ENCODE measurements at places on chromosomes 13 and 19.

- DNase-seq: no peak
Observed at GRCh38 chr19:36547001-36547732, 19.1 kb upstream of the ZNF260 start.

DNA sequence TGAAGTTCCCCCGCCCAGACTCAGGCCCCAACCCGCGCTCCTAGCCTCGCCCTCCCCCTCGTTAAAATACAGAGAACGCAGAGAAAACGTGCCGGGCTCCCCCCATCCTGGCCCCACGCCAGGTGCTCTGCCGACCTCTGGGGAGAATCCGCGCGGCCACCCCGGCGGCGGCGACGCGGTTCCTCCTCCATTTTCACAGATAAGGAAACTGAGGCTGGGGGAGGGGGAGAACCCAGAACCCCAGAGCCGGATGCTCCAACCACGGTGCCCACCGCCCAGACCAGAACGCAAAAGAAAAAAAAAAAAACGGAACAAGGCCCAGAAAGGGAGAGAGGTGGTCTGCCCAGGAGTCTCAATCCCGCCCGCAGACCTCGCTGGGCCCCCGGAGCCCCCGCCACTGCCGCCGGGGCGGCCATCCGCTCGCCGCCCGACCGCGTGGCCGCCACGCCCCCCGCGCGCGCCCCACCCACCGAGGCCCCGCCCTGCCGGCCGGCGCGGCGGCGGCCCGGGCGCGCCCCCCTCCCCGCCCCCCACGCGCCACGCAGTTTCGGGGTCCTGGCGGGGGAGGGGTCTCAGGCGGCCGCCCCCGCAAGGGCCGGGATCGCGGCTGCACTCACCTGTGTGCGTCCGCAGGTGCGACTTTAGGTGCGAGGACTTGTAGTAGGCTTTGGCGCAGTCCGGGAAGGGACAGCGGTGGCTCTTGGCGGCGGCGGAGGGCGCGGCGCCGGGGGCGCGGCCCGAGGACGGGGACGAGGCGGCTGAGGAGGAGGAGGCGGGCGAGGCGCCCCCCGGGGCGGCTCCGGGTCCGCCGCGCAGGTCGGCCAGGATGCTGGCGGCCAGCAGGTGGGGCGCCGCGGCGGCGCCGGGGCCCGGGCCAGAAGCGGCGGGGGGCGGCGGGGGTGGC is 703 bp downstream of the KLF16 start:
- DNase-seq: no peak

DNA sequence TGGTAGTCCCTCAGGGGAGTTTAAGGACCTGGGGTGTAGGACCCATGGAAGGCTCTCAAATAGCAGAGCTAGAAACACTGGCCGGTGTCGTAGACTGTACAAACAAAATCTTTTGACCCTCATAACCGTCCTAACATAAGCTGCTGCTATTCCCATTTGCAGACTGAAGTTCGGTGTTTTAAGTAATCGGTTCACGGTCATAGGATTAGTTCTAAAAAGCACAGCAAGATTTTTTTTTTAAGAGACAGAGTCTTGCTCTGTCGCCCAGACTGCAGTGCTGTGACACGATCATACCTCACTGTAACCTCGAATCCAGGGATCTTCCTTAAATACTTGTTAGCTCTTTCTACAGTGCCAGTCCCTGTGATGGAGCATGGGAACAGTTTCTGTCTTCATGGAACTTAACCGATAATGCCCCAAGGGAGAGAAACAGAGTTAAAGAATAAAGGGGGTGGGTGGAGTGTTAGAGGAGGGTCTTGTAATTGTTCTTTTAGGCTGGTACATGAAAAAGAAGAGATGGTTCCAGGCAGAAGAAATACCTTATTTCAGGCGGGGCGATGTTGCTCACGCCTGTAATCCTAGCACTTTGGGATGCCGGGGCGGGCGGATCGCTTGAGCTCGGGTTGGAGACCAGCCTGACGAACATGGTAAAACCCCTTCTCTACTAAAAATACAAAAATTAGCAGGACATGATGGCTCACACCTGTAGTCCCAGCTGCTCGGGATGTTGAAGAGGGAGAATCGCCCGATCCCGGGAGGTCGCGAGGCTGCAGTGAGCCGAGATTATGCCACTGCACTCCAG is 475 bp upstream of the ZC3H4 start:
- no peak for DNase-seq

DNA sequence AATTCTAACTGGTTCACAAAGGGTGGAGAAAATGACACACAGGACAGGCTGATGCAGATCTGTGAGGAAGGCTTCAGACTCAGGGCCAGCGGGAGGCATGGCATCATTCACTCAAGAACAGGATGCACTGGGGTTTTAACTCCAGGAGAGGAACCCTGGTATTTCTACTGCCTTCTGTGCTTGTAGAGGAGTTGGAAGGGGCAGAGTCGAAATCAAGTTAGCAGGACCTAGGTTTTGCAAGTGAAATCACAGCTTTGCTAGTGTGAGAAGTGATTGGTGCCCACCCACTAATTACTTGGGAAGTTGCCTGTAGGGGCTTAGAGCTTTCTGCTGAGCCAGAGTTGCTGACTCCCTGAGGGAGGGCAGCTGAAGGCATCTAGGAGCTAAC is 92.7 kb downstream of the AKAP11 start:
- DNase-seq: no peak

DNA sequence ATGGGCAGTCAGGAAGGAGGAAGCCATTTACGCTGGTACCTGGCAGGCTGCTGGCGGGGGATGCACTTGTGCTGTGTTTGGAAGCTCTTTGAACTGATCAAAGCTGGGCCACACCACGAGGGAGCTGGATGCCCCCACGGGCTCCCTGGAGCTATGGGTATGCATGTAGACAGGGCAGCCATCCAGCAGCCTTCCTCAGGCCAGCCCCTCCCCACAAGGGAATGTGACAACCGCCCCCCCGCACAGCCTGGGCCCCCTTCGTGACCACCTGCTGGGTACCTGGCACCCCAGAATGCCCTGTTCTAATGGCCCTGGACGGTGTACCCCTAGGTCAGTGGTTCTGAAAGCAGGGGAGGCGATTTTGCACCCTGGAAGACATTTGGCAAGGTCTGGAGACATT is 42.5 kb upstream of the C19orf12 start:
- no peak for DNase-seq

DNA sequence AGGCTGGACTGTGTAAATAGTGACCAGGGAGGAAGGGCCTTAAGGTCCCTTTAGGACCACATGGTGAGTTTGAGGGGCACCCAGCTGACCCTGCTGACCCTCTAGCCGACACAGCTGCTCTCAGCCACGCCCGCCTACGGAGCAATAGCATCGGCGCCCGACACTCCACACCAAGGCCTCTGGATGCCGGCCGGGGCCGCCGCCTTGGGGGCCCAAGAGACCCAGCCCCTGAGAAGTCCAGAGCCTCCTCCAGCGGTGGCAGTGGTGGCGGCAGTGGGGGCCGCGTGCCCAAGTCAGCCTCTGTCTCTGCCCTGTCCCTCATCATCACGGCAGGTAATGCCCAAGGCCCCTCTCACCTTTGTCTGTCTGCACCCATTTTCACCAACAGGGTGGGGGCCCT is 8.6 kb upstream of the PIK3R2 start:
- no peak for DNase-seq

GRCh38 chr19:31560086-31561060 is 211.1 kb upstream of the TSHZ3 start:
- no peak for DNase-seq

- DNase-seq: peak; percentile 12
Observed at GRCh38 chr13:54241719-54242118, 1213.1 kb downstream of the OLFM4 start.

- no peak for DNase-seq
Observed at GRCh38 chr13:65856431-65856830, 1373.7 kb downstream of the PCDH9 start.

DNA sequence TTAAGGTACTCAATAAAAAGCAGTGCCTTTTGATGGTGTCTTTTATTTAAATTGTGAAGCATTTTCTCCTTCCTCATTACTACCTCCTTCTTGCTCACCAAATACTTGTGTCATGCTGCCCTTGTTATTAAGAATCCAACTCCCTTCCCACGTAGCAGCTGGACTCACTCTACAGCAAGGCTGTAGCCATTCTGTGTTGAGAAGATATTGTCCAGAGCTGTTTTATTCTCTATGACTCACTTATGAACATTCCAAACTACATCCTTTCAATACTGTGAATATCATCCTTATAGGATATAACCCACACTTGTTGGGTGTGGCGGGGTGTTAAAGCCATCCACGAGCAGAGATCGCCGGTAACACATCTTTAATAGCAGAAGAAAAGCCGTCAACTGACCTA is 1671.5 kb upstream of the SLC10A2 start:
- DNase-seq: no peak

GRCh38 chr13:38348861-38349389 is 726 bp upstream of the UFM1 start:
- DNase-seq: no peak

DNA sequence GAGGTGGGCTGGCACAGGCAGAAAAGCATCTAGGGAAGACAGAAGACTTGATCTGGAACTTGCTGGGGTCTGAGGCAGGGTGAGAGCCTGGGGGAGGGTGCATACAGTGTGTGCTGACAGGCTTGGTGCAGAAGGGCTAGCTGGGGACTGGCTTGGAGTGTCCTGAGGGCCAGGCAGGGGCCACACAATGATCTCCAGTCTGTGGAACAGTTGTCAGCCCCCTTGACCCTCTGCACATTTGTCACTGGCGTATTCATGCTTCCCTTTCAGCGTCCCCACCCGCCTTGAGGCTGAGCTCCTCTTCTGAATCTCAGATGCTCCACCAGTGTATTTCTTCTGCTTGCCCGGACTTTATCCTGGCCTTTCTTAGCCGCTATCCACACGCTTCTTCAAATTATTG is 2.8 kb upstream of the MICU2 start:
- DNase-seq: no peak

DNA sequence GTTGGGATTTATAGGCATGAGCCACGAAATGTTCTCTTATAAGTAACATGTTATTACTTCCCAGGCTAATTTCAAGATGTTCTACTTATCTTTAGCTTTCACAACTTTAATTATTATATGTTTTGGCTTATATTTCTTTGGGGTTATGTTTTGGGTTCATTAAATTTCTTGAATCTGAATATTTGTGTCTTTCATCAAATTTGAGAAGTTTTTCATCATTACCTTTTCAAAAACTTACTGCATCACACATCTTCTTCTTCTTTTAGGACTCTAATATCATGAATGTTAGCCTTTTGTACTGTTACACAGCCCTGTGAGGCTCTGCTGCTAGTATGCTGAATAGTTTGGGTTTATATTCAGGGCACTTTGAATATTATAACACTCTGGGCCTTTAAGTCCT is 9.7 kb upstream of the ZNF266 start:
- DNase-seq: no peak

- DNase-seq: no peak
Observed at GRCh38 chr19:45118106-45118505, 25.1 kb downstream of the PPP1R37 start.

DNA sequence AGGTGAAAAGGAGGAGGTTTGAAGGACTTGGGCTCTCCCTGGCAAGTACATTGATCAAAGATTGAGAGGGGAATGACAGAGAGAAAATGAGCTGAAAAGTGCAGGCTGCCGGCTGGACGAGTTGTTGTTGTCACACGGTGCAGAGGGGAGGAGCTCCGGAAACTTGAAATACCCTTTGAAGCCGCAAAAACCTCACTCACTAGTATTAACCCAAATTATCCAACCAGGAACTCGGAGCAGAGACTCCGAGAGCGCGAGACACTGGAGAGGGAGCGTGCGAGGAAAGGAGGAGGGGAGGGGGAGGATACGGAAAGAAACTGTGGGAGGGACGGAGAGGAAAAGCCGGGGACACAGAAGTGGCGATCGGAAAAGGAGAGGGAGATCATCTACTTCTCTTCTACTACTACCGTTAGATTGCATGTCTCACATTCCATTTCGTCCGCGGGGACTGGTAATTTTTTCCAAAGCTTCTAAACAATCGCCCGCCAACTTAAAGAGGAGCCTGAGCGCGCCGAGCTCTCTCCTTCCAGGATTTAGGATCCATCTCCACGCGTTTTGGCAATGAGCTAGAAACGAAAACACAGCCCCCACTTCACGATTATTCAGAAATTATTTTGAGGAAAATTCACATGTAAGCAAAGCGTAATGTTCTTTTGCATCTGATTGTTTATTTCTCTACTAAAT is at the start of gene DACH1:
Gene DACH1 (minus strand): TSS at position 74 of the 684 bp plus-strand sequence.
- peak; percentile 93 for DNase-seq

- no peak for DNase-seq
Observed at GRCh38 chr19:45340232-45340898, at the start of gene KLC3. TSS of gene KLC3 (plus strand) at chr19:45340750. CDS start at chr19:45345542, 4,792 bp downstream.

- DNase-seq: no peak
Observed at GRCh38 chr13:32228330-32229041, 86.7 kb downstream of the ZAR1L start.

DNA sequence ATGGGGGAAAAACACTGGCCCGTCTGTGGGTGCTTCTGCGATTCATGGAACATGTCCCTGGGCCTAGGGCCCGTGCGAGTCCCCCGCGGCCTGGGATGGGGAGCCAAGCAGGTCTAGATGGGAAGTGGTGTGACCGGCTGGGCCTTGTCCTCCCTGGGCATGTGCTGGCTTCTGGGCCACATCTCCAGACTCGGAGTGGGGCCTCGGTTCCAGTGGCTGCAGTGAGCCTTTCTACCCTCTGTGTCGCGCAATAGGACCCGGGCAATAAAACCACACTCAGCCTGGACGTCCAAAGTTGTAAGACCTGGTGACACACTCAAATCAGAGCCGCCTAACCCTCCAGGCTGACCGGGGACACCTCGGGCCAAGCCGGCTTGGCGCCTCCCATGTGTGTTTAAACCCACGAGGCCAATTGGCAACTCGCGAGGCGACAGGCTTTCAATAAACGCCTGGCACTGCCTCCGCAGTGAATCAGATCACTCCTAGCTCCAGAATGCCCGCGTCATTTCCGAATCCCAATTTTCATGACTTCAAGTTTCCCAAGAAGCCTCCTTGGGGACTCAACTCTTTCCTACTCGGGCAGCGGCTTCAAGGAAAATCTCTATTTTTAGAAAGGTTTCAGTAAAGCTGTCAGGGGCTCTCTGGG is 57.3 kb downstream of the KLF2 start:
- no peak for DNase-seq

DNA sequence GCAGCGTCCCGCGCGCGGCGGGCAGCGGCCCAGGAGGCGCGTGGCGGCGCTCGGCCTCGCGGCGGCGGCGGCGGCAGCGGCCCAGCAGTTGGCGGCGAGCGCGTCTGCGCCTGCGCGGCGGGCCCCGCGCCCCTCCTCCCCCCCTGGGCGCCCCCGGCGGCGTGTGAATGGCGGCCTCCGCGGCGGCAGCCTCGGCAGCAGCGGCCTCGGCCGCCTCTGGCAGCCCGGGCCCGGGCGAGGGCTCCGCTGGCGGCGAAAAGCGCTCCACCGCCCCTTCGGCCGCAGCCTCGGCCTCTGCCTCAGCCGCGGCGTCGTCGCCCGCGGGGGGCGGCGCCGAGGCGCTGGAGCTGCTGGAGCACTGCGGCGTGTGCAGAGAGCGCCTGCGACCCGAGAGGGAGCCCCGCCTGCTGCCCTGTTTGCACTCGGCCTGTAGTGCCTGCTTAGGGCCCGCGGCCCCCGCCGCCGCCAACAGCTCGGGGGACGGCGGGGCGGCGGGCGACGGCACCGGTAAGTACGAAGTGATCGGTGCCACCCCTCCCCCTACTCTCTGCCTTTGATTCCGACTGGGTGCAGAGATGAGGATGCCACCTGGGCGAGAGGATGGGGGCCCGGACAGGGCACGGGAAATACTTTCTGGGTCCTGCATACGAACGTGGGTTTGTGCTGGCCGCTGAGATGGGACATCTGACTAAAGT is 874 bp downstream of the TRIM28 start:
- DNase-seq: no peak
